ENCODE measurements at places on chromosomes 11 and 22.

GRCh38 chr11:13343067-13343466 is 65.5 kb downstream of the BMAL1 start:
- no peak for DNase-seq

GRCh38 chr11:45333001-45333971 is 47.1 kb upstream of the SYT13 start:
- no peak for DNase-seq

DNA sequence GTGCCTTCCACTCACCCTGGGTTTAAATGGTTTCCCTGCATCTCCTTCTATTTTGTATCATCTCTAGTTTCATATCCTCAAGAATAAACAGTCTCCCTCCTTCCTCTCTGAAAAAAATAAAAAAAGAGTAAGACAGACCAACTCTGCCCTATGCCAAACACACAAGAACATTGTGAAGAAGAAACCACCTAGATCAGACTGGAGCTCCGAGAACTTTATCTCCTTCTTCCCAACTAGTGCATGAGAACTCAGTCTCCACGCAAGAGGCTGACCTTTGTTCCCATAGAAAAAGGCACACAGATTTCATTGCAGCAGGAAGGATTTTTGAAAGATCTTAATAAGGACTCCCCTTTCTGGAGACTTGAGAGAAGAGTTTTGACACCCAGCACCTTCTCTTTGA is 8.7 kb upstream of the PEX26 start:
- no peak for DNase-seq

DNA sequence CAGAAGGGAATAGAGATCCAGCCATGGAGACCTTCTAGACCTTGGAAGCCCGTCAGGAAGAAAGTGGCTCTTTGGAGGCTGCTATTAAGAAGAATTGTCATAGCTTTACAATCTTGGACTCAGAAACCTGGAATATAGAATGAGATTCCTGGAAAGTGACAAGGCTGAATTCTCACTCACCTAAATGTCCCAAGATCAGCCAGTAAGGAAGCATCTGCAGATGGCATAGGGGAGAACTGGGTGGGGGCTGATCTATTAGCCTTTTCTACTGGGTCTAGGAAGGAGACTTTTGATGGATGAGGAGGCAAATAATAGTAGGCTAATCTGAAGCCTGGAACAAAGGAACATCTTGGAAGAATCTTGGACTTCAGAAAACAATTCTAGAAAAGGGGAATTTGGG is at the start of gene OR51G1:
Gene OR51G1 (minus strand): TSS at position 101 of the 400 bp plus-strand sequence. CDS start 0 bp downstream, at position 101.
- DNase-seq = no peak
